Activated CD4-positive, alpha-beta T cell treated with anti-CD3 and anti-CD28 coated beads for 36 hours (primary cell): ENCODE measurements at places on chromosomes 6 and 20.

DNA sequence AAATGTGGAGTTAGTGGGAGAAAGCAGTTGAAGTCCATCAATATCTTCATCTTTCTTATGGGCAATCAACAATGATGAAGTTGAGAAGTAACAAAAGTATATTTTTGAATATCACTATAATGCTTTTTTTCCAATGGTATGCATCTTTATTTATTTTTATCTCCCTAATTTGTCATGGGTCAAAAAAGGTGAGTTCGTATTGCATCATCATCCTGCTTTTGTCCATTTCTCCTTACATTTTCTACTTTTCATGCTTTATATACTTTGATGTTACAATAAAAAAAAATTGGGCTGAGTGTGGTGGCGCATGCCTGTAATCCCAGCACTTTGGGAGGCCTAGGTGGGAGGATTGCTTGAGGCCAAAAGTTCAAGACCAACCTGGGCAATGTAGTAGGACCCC lies 101.2 kb upstream of the STXBP5 start:
- no peak overlapping the region for H3K4me3 ChIP-seq
- no peak overlapping the region for H3K27ac ChIP-seq
- peaks cover 20% of the 10 kb centered on the region for H3K4me1 ChIP-seq

GRCh38 chr6:40556881-40557280 lies 30.3 kb downstream of the LRFN2 start:
- H3K27me3 ChIP-seq = peaks cover 2% of the 10 kb centered on the region
- no peaks in the 10 kb centered on the region for H3K36me3 ChIP-seq
- no peaks in the 10 kb centered on the region for H3K4me1 ChIP-seq
- no peak overlapping the region for H3K27ac ChIP-seq
- no peak overlapping the region for H3K4me3 ChIP-seq
- DNase-seq = no peak

DNA sequence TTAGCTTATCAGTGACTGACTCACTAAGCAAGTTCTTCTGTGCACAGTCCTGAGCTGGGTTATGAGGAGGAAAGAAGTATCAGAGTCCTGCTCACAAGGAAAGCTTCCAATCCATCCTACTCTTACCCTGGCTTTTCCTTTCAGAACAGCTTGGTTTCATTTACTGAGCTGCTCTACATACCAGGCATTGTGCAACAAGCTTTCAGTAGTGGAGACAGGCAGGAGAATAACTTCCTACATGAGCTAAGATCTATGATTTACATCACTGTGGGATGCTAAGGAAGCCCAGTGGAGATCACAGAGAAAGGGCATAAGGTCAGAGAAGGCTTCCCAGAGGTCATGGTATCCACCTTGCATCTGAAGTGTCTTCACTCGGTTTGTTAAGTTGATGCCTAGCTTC lies 144.5 kb downstream of the MAP3K7 start:
- no peaks in the 10 kb centered on the region for H3K27me3 ChIP-seq
- H3K4me1 ChIP-seq = peaks cover 54% of the 10 kb centered on the region
- H3K27ac ChIP-seq = no peak overlapping the region
- peaks cover 2% of the 10 kb centered on the region for H3K36me3 ChIP-seq

- no peak overlapping the region for H3K27ac ChIP-seq
- no peak overlapping the region for H3K4me3 ChIP-seq
- no peaks in the 10 kb centered on the region for H3K4me1 ChIP-seq
- H3K36me3 ChIP-seq = no peaks in the 10 kb centered on the region
- DNase-seq = no peak
- no peaks in the 10 kb centered on the region for H3K27me3 ChIP-seq
Measured at GRCh38 chr6:108492131-108492766, 68.5 kb upstream of the FOXO3 start.

DNA sequence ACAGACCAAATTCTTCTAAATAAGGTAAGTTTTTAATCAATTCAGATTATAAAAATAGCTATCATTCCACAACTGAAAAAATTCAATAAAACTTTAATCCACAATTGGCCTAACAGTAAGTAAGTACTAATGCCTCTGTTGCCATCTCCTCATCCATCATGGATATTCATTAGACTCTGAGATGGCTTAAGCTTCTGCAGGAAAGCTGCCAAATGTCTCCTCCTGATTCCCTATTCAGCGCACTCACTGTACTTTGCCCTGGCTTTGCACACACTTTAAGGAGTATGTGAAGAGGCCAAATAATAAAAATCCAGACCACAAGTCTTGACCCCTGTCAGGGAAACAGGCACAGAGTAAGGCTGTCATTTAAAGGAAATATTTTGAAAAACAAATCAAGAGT lies 23.6 kb downstream of the PGM3 start:
- no peak for DNase-seq
- H3K27ac ChIP-seq = no peak overlapping the region
- peaks cover 46% of the 10 kb centered on the region for H3K36me3 ChIP-seq
- H3K4me1 ChIP-seq = no peaks in the 10 kb centered on the region
- no peak overlapping the region for H3K4me3 ChIP-seq
- H3K27me3 ChIP-seq = no peaks in the 10 kb centered on the region

- H3K27ac ChIP-seq = no peak overlapping the region
- no peak overlapping the region for H3K4me3 ChIP-seq
- no peak for DNase-seq
- no peaks in the 10 kb centered on the region for H3K4me1 ChIP-seq
- peaks cover 2% of the 10 kb centered on the region for H3K27me3 ChIP-seq
Measured at GRCh38 chr20:63162206-63162795, 53.6 kb downstream of the YTHDF1 start.

- no peaks in the 10 kb centered on the region for H3K27me3 ChIP-seq
- DNase-seq = no peak
- H3K4me3 ChIP-seq = no peak overlapping the region
- H3K27ac ChIP-seq = no peak overlapping the region
Measured at GRCh38 chr6:3094815-3095214, 23.7 kb upstream of the BPHL start.
